ENCODE measurements at places on chromosomes 7 and 10.

GRCh38 chr10:89793649-89794254 is 92.4 kb downstream of the KIF20B start:
- peak; percentile 71 for DNase-seq

GRCh38 chr7:155234950-155235789 is 62.5 kb upstream of the INSIG1 start:
- DNase-seq = no peak

DNA sequence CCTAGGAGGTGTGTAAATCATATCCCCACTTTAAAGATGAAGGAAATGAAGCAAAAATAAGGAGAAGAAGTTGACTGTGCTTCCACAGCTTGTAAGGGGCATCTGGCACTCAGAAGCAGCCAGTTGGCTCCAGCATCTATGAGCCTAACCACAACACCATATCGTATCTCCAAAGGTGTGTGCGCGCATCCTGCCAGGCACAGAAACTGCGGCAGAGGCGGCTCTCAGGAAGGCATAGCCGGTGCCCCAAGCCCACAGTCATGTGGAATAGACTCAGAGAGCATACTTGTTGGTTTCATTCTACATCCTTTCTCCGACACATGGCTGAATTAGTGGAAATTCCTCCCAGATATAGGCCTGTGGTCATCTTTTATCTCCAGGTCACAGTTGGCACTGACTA is 423.9 kb downstream of the CALN1 start:
- no peak for DNase-seq

DNA sequence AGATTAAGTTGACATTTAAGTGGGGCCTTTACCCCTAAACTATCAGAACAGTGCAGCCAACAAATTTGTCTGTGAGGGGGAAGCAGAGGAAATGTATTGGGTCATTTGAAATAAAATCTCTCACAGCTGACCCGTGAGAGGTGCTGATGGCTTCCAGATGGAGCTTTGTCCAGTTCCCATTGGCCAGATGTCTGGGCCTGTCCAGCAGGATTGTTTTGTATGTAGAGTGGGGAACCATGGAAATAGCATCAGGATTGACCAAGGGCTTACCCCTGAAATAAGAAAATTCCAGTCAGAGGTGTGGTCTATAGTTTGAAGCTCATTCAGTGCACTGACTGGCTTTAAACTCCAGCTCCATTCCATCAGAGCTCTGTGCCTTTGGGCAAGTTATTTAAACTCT is 50.6 kb downstream of the INHBA start:
- DNase-seq = no peak

DNA sequence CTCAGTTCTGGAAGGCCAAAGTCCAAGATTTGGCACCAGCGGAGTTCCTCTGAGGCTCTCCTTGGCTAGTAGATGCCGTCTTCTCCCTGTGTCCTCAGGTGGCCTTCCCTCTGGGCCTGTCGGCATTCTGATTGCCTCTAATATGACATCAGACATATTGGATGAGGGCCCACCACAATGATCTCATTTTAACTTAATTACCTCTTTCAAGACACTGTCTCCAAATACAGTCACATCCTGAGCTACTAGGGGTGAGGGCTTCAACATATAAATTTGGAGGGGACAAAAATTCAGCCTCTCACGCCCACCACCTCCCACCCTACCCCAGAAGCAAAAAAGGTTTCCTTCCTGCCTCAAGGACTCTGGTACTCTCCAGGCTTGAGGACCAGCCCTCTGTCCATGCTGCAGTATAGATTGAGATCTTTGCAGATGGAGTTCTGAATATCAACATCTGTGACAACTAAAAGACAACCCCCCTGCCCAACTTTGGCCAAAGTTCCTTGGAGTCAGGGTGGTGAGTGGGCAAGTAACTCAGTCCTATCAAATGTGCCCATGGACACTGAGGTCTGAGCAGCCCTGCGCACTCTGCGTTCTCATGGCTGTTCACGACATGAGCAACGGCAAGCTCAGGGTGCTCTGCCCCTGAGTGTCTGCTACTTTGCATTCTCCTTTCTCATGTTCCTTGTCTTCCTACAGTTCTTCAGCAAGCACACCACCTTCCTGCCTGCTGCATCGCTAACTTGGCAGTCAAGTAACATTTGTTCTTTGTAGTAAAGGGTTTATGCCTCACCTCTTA is 11.5 kb downstream of the TMEM176B start:
- DNase-seq = no peak

- DNase-seq = no peak
These were observed 1.2 kb downstream of the CLDN15 start for GRCh38 chr7:101236292-101236835.

DNA sequence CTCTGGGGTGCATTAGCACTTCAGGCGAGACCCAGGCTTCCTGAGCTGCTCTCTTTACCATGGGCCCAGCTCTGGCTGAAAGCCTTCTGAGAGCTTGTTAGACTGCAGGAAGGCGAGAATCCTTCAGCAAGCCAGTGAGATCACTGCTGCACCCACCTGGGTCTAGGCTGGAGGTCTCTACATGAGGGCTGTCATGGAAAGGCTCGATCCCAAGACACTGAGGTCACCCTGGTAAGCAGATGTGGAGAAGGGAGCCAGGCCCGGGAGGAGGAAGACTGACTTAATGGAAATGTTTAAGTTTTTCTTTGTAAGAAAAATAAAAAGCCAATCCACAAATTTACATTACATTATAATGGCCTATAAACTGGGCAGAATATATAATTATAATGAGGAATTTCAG is 684.5 kb downstream of the TNS3 start:
- DNase-seq = no peak

GRCh38 chr10:29977171-29977570 is 82.2 kb downstream of the JCAD start:
- DNase-seq = no peak

DNA sequence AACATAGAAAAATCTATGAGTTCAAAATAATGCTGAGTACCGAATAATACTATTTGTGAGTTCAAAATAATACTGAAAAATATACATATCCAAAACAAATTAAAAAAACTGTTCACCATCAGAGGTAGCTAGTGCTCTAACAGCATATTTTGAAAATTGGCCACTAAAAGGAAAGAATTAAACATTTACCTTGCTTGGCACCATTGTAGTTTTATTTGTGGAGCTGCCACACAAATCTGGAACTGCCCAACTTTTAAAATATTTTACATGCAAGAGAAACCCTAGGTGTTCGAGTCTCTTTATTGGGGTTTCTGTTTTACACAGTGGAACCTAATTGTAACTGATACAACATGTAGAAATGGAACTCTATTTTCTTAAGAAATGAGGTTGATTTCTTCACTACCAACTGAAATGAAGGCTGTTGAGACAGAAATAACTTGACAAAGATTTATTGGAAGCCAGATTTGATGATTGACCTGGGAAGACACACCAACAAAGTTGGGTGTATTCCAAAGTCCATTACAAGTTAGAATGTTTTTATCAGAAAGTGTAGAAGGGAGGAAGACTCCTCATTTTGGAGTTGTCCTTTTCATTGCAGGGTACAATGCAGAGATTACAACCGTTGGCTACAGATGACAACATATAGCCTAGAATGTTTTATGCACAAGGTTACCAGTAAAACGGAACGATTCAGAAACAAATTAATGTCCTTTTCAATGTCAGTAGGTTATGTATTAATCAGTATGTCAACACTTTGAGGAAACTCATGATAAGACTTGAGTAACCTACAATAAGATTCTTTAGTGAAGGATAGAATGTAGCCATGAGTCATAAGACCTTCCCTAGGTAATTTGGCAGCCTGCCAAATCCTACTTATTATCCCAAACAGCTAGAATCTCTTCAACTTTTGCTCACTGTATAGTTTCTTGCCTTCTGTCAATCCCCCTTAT is 73.8 kb upstream of the PAPSS2 start:
- DNase-seq = no peak

DNA sequence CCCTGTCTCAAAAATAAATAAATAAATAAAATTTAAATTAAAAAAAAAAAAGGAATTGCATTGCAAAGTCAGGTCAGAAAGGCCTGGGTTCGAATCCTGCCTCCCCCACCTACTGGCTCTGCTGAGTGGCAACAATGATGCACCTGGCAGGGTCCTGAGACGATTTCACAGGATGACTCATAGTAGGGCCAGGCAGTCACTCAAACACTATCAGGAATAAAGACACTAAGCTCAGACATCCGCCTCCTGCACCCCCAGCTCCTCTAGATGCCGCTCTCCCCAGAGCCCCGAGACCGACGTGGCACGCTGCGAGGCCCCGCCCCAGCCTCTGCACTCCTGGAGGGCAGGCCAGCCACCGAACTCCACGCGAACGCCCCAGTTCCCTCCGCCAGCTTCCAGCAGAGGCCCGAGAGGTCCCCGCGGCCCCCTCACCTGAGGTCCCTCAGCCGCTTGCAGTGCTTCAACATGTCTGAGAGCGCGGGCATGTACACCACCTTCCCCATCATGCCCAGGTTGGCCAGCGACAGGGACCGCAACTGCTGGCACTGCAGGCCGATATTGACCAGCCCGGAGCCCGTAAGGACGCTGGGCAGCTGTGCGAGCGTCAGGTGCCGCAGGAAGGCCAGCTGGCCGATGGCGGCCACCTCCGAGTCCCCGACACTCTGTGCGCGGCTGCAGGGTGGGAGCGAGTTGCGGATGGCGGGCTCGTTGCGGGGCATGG is 76.6 kb upstream of the TNRC18 start:
- no peak for DNase-seq

DNA sequence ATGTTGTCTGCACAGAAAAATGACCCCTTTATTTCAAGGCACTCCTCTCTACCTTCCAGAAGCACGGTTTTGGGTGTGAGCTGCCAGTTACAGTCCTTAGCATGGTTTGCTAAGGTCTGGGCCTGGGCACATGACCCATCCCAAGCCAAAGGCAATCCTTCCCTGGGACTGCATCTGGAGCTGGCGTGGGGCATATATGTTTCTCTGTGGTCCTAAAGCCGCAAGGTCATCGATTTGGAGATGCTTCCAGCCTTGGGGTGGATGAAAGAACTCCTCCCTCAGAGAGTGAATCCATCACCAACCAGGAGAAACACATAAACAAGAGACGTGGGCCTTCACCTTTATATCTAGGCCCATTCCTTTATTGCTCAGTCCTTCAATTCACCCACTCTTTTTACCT is 50.1 kb upstream of the IGFBP3 start:
- DNase-seq = no peak

- no peak for DNase-seq
These were observed 75.5 kb upstream of the STARD3NL start for GRCh38 chr7:38102507-38102906.
